ENCODE measurements at places on chromosomes 13 and 19.

GRCh38 chr19:16014923-16015804, 61.1 kb upstream of the TPM4 start:
- no peak for DNase-seq

DNA sequence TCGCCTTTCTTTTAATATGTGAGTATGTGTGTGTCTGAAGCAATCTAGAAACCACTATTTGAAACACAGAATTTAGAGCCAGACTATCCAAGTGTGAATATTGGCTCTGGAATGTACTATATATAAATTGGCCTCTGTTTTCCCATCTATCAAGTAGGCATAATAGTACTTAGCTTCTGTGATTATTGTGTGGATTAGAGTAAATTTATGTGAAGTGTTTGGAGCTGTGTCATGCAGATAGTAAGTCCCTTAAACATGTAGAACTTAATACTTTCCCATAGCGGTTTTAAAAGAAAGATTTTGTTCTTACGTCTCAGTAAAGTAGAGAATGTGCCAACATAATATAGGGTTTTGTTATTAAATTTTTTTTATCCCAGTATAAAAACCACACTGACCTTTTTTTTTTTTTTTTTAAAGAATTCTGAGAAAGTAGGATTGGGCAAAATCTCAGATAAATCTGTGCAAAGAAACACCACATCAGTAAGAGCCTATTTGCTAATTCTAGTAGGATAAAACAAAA, 432.3 kb downstream of the RFC3 start:
- no peak for DNase-seq

GRCh38 chr13:73370066-73370465, 311.3 kb downstream of the KLF5 start:
- no peak for DNase-seq

GRCh38 chr13:51444922-51445321, 7.9 kb downstream of the INTS6 start:
- DNase-seq = no peak

DNA sequence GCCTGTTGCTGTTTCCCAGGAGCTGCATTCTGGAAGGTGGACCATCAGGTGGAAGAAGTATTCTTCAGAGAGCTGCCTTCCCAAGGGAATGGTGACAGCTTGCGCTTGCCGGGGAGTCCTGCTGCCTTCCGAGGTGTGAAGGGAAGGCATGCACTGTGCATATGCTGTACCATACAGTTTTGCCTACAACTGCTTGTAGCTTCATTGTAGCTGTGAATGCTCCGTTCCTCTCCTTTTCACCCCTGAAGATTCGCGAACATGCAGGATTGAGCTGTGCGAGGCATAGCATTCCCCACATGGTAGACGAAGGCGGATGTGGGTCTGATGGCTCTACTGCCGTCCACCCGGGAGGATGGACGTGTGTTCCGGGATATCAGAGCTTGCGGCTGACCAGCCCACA, 243.2 kb upstream of the TSHZ3 start:
- no peak for DNase-seq

DNA sequence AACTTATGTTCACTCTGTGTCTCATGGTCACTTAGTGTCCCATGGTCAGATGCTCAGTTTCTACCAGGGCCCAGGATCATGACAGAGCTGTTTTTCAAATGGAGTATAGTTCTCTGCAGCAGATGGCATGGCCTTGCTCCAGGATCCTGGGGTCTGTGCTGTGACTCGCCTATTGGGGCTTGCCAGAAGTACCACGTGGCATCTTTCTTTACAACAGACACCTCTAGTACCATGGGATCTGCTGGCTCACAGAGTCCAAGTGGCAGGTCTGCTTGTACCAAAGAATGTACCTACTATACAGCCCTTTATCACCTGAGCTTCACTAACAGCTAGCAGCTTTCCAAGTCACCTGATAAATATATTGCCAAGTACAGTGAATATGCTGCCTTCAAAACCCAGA, 6.0 kb upstream of the RNF6 start:
- DNase-seq = no peak

- no peak for DNase-seq
These were observed 1193.1 kb downstream of the EFNB2 start for GRCh38 chr13:105342281-105342820.

GRCh38 chr13:97423300-97424045, 10.5 kb upstream of the RAP2A start:
- no peak for DNase-seq

DNA sequence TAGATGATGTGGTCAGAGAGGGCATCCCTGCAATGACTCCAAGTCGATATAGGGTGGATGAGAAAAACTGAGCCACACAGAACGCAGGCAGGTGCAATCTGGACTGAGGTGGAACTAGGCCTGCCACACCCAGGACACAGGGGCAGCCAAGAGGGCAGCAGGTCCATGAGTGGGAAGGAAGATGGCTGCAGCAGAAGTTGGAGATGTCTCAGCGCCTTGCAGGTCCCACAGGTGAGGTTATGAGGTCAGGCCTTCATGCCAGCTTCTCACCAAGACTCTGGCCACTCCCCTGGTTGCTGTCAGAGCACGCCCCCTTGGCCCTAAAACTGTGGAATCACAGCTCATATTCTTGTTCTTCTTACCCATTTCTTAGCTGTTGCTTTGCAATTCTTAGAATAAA, 147.7 kb upstream of the VSTM2B start:
- no peak for DNase-seq

- no peak for DNase-seq
These were observed 10.6 kb upstream of the TLE2 start for GRCh38 chr19:3039641-3040077.

GRCh38 chr13:63700350-63700749, 2284.7 kb upstream of the PCDH20 start:
- DNase-seq = no peak

DNA sequence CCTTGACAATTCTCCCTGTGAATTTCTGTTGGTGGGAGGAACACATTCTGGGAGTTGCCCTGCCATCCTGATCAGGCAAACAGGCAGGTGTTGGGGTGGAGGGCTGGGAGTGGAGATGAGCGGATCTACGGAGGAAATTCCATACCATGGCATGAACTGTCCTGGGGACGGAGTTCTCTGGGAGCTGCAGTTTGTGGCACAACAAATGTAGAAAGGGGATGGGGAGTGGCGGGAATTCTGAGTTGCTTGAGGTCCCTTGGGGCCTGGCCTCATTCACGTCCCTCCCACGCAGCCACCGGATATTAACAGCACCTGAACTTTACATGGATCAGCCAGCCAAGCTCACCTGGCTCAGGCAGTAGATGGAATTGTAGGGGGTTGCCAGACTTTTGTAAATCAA, 70.0 kb downstream of the CHST8 start:
- no peak for DNase-seq

- no peak for DNase-seq
These were observed 36.7 kb downstream of the ZAR1L start for GRCh38 chr13:32278426-32278825.

DNA sequence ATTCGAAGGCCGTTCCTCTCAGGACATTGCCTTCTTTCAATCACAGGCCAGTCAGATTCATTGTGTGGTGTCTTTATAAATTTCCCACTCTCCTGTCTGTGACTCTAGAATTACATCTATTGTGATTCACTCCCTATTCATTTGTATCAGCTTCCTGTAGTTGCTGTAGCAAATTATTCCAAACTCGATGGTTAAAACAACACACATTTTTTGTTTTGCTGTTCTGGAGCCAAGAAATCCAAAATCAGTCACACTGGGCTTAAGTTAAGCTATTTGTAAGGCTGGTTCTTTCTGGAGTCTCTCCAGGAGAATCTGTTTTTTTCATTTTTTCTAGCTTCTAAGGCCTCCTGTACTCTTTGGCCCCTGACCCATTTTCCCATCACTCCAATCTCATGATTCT, 1487.0 kb upstream of the SLC10A2 start:
- no peak for DNase-seq

DNA sequence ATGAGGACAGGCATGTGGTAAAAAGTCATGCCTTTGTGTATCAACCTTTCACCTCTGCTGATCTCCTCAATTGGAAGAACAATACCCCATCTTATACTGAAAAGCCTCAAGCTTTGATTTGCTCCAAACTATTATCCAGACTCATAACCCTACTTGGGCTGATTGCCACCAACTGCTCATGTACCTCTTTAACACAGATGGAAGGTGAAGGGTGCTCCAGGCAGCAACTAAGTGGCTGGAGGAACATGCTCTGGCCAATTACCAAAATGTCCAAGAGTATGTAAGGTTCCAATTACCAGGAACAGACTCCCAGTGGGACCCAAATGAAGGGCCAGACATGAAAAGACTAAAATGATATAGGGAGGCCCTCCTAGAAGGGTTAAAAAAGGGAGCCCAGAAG, 78.3 kb downstream of the ZNF486 start:
- DNase-seq = no peak

- no peak for DNase-seq
These were observed 36.3 kb downstream of the MICU2 start for GRCh38 chr13:21567714-21568113.

- no peak for DNase-seq
These were observed 3.1 kb upstream of the JSRP1 start for GRCh38 chr19:2259336-2259735.

- DNase-seq = no peak
These were observed 189.3 kb downstream of the TM9SF2 start for GRCh38 chr13:99690426-99691174.

DNA sequence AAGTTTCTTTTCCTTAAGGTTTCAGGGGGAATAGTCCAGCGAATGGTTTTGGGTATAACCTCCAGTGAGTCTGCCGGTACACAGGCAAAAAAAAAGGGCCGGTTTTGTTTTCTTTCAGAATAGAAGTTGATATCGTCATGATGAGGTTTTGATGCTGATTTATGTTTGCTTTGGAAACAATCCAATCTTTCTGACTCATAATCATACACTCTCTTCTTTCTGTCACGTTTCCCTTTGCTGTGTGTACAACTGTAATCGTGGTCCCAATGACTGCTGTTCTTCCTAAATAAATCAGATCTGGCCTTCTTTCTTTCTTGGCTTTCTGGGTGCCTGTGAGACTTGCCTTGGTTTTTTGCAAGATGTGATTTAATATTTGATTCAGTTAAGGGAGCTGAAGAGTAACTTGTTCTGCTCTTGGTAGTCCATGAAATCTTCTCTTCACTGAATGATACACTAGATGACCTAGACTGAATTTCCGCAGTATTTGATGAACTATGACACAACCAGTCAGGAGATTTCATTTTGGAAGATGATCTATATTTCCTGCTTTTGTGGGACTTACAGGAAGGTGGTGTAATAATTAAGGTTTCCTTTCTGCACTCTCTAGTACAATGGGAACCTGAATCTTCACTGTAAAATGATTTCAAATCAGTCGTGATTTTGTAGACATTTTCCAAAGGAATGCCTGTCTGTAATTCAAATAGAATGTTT, 34.9 kb upstream of the METTL21C start:
- no peak for DNase-seq

GRCh38 chr19:40244579-40245317, 18.3 kb upstream of the CCNP start:
- DNase-seq = no peak

- no peak for DNase-seq
These were observed 33.9 kb downstream of the CAB39L start for GRCh38 chr13:49410006-49410405.

DNA sequence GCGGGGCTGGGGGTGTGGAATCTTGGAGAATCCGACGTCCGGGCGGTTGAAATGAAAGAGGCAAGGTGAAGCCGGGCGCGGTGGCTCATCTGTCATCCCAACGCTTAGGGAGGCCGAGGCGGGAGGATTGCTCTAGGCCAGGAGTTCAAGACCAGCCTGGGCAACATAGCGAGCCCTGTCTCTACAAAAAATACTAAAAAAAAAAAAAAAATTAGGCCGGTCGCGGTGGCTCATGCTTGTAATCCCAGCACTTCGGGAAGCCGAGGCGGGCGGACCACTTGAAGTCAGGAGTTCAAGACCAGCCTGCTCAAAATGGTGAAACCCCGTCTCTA, 225 bp upstream of the GARIN5A start:
- no peak for DNase-seq

DNA sequence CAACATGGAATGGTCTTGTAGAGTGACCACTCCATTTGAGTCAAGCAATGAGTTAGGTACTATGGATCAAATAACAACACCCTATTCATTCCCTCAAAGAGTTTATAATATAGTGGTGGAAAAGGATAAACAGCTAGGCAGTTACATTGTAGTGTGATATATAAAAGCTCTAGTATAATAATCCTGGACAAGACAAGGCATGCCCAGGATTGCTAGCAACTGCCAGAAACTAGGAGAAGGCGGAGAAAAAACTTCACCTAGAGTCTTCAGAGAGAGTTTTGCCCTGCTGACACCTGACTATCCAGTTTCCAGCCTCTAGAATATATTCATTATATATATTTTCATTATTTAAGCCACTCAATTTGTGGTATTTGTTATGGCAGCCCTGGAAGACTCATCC, 530.6 kb downstream of the KLF12 start:
- DNase-seq = no peak

DNA sequence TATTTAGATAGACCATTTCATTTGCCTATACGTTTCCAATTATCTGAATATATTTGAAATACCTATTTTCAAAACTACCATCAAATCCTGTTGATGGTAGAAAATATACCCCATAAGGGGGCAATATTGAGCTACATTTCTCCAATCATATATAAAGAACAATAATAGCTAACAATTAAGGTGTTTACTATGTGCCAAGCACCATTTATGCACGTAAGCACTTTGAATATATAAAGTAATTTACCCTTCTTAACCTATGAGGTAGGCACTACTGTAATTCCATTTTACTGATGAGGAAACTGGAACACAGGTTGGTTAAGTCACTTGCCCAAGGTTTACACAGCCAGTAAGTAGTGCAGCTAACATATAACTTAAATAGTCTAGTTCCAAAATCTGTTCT, 79.2 kb downstream of the UBL3 start:
- no peak for DNase-seq

- no peak for DNase-seq
These were observed 1.3 kb downstream of the KLF16 start for GRCh38 chr19:1862068-1862423.

DNA sequence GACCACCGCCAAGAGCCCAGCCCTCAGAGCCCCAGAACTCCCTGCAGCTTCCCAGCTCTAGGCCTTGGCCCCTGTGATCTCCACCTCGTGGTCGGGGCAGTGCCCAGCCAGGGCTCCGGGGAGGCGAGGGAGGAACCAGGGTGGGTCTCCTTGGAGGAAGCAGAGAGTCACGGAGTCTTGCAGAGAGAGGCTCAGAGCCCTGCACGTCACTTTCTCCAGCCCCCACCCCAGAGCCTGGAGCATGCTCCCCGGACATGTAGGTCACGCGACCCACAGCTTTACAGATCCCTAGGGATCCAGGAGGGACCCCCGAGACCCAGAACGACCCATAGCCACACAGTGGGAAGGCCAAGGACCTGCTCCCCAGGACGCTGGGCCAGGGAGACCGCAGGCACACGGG, 11.9 kb downstream of the GADD45B start:
- no peak for DNase-seq

DNA sequence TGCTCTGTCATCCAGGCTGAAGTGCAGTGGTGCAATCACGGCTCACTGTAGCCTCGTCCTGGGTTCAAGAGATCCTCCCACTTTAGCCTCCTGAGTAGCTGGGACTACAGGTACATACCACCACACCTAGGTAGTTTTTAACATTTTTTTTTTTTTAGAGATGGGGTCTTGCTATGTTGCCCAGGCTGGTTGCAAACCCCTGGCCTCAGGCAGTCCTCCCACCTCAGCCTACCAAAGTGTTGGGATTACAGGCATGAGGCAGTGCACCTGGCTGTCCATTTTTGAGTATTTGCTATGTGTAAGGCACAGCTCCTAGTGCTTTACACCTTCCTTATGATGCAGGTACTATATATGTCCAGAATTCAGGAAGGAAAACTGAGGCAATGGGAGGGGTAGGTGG, 138.8 kb upstream of the ZNF536 start:
- DNase-seq = no peak
